T-cell (primary cell): ENCODE measurements at places on chromosomes 1 and 21. TPM values are rescaled to one million over a fixed set of nuclear protein-coding genes. Genes with fewer than 3 reads are reported as not detected.

The C8A gene
- not detected for total RNA-seq

The TMEM81 gene
- 2.7 TPM for total RNA-seq

The FCRL2 gene
- 3.4 TPM for total RNA-seq

The PRRX1 gene
- 0.50 TPM for total RNA-seq

The NBPF26 gene
- 31.4 TPM for total RNA-seq

The SCP2 gene
- 51.8 TPM for total RNA-seq

The SNRNP40 gene
- total RNA-seq, result 52.8 TPM

The FAM131C gene
- not detected for total RNA-seq

The ZC3H12A gene
- total RNA-seq, result 52.2 TPM

The MRPS15 gene
- 29.1 TPM for total RNA-seq

The S100A1 gene
- not detected for total RNA-seq

The PTGFR gene
- total RNA-seq, result not detected

The FOXO6 gene
- 0.63 TPM for total RNA-seq

The RAB13 gene
- 3.4 TPM for total RNA-seq

The OLFML2B gene
- not detected for total RNA-seq

The EBNA1BP2 gene
- 33.7 TPM for total RNA-seq

The UBE2J2 gene
- 83.6 TPM for total RNA-seq

The LCE3D gene
- not detected for total RNA-seq

The SLC25A34 gene
- total RNA-seq, result 1.8 TPM

The PLA2G2A gene
- not detected for total RNA-seq

The PTPN7 gene
- 67.2 TPM for total RNA-seq

The UQCRH gene
- total RNA-seq, result 96.3 TPM
